Cerebellum (tissue), 4 donors: ENCODE measurements at places on chromosomes 6 and 20.

- DNase-seq = no peak
Measured at GRCh38 chr20:10347086-10347880, 86.7 kb downstream of the MKKS start.

DNA sequence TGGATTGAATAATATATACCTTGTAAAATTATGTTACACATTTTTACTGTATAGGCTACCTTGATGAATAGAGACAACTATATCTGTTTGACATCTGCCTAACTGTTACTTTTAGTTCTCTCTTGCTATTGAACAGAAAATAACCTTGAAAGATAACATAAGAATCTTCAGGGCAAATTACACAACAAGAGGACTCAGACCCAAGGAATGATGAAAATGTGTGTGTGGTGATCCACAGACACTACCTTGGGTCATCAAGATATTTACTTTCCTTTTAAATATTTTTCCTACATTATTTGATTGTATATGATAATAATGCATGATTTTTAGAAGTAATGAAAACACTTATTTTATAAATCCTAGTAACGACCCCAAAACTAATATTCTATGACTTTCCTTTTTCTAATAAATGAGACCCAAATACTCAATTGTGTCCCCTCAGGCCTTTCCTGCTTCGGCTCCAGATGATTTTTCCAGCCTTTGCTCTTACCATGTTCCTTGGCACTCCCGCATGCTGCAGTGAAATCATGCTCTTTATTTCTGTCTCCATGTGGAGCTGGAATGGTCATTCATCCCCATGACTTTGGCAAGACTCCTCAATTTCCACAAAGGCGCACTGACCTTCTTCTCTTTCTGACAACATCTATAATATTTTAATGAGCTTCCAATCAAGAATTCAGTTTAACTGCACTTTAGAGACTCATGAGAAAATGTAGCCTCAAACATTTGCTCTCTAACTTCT lies 187.6 kb downstream of the EPM2A start:
- no peak for DNase-seq

DNA sequence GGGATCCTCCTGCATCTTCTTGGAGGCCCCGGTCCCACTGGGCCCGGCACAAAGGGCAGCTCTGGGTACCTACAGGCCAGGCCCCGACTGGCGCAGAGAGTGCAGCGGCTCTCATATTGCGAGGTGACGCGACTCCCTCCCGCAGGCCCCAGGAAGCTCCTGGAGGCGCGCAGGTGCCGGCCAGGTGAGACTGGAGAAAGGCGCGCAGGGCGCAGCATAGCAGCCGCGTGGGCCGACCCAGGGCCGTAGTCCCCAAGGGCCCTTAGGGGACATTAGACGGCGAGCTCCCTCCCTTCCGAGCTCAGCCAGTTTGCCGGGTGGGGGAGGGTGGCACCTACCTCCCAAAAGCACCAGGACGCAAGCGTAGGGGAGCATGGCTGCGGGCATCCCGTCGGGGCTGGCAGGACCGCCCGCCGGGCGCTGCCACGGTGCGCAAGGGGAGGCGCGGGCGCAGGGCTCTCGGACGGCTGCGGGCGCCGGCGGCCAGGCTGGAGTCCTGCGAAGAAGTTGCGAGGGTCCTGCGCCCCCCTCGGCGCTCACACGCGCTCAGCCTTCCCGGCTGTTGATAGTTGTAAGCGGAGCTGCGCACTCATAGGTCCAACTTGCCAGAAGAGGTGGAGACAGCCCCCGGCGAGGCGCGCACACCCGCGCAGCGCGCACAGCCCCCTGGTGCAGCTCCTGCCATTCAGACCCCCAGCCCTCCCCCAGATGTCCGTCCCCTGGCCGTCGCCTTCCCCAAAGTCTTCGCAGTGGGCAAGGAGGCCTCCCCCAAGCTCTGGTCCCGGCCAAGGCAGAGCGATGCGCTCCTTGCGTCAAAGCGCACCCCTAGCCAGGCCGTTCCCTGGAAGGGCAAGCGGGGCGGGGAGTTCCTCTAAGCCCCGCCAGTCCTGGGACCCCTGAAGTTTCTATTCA lies 622 bp downstream of the APCDD1L start:
- DNase-seq = no peak

DNA sequence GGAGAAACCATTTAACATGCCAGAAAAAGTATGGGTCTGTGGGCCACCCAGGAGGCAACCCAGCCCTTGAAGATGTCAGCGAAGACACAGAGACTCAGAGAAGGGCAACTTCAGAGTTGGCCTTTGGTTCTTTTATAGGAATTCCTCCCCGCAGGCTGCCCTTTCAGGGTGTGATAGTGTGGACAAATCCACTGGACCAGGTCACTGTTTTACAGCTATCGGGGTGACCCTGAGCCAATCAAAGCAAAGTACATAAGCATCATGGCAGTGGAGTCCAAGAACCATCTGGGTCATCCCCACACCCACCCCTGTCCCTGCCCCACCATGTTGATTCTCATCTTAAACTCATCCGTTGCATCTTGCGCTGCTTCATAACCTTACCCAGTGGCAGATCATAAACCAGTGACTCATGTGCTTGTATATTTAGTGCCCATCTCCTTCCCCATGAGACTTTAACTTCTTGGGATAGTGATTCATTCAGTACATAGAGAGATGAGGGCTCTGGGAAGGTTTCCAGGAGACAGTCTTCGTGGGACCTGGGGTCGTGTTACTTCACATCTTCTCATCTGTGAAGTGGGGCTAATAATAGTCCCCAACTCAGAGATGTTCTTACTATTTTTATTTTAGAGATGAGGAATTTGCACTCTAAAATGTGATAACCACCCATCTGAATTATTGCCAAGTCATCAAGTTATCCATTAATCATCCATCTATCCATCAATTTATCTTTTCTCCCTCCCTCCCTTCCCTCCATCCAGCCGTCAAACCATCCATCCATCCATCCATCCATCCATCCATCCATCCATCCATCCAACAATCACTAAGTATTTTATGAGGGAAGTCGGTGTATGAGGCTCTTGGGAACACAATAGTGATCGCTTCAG lies 51.0 kb downstream of the EDN3 start:
- DNase-seq = no peak

GRCh38 chr6:129448965-129449364 lies 261.0 kb downstream of the ARHGAP18 start:
- DNase-seq = no peak
